GDM1 (cell line): ENCODE measurements at places on chromosomes 1 and 21.

DNA sequence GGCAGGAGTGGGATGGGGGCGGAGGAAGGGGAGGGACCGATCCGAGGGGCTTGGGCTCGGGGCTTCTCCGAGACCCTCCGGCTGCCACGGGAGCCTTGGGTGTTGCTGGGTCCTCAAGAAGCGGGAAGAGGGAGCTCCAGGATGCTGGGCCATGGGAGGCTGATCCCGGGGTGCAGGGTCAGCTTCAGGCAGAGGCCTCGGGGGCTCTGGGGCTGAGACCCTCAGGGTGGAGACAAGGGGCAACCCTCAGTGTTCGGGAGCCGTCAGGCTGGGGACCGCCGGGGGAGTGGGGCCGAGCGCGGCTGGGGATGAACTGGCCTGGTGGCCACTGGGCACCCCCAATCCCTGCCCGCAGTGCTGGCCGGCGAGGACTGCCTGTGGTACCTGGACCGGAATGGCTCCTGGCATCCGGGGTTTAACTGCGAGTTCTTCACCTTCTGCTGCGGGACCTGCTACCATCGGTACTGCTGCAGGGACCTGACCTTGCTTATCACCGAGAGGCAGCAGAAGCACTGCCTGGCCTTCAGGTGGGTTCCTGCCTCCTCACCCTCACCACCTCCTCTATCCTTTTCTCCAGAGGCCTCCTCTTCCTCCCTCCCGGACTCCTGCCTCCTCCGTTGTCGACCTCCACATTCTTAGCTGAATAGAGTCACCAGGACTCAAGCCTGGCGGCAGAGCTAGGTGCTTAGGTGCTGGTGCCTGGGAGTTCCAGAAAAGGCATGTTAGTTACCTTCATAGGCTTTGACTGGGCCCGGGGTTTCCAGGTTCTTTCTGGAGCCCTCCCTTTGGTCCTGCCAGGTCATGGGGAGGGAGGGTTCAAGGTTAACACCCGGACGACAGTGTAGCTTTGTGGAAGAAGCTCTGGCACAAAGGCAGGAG, 631 bp downstream of the SHISA4 start:
- DNase-seq = no peak

DNA sequence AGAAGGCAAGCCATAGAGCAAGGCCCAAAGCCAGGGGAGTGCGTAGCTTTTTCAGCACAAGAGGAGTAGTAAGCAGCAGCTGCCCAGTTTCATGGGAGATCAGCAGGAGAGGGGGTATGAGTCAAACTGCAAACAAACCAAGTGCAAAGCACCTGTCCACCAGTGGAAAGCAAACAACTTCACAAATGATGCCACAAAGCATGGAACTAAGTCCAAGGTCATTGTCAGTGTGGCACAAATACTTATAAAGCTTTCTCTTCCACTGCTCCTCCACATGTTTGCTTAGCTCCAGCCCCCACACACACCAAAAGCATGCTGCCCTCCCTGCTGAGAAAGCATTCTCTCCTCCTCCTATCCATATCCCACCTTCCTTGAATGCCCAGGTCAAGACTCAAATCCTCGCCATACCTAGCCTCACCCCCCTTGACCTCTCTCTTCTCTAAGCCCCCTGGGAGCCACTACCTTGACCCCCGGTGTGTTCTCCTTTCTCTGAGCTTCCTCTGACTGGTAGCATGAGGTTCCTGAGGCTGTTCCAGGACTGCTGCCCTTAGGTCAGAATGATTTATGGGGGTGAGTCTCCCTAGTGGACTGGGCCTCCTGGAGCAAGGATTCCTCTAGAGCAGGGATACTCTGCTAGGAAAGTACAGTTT, 70.4 kb downstream of the DMAP1 start:
- no peak for DNase-seq

GRCh38 chr1:7177438-7178146, 392.3 kb downstream of the CAMTA1 start:
- DNase-seq = no peak

DNA sequence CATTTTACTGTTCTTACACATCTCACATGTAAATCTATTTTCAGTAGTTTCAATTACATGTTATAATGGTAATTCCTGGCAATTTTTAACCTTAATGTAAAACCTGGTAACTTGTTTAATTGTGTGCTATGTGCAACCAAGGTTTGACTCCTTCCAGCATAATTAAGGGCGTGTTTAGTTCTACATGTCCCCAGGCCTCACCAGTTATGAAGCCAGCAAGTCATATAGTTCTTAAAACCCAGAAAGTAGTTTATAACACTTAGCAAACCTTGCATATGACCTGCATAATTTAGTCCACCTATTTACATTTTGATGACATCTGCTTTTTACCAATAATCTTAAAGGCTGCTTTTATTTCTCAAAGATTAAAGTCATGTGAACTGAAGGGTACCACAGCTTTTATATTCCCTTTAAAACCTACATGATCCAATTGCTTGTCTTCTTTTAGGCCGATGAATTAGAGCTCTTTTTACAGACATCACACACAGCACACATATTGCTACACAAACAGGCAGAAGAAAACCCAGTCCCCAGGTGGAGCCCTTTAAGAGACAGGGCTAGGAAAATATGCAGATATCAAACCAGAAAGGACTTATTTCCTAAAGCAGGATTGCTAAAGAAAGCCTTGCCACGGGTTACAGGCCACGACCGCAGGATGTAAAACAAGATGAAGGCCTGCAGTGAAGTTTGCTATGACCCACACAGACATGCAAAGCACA, 23.2 kb upstream of the SYCP1 start:
- no peak for DNase-seq

- DNase-seq = no peak
Measured at GRCh38 chr21:33971492-33972013, 55.9 kb upstream of the ATP5PO start.

- DNase-seq = no peak
Measured at GRCh38 chr1:112636597-112637253, 17.1 kb downstream of the CAPZA1 start.

DNA sequence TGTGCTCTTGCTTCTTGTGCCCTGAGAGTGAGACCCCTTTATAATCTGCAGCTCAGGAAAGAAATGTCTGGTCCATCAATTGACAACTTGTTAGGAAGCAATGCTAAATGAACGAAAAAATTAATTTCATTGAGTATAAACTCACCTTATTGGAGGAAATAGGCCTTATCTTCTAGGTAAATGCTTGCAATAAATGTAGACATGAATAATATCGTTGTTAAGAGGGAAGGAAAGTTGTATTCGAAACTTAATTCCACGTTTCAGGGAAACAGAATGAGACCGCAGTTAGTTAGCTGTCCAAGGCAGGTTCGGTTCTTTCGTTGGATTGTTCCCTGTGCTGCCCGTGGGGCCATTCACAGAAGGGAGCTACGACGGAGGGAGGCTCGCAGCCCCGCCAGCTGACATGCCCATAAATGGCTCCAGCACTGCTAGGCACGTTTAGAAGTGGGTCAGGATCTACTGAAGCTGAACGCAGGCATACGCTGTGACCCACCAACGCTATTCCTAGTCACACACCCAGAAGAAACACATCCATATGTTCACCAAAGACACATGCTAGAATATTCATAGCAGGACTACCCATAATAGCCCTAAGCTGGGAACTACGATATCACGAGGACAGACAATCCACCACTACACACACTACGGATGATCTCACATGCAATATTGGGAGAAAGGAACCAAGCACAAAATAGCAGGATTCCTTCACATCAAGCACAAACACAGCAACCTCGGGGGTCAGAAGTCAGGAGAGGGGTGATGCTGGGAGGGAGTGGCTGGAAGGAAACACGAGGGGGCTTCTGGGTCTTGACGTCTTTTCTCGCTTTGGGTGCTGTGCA, 56.2 kb upstream of the LBR start:
- no peak for DNase-seq

GRCh38 chr1:56569661-56570060, 9.7 kb downstream of the PLPP3 start:
- no peak for DNase-seq

- DNase-seq = no peak
Measured at GRCh38 chr1:93595266-93595665, 86.4 kb downstream of the BCAR3 start.

DNA sequence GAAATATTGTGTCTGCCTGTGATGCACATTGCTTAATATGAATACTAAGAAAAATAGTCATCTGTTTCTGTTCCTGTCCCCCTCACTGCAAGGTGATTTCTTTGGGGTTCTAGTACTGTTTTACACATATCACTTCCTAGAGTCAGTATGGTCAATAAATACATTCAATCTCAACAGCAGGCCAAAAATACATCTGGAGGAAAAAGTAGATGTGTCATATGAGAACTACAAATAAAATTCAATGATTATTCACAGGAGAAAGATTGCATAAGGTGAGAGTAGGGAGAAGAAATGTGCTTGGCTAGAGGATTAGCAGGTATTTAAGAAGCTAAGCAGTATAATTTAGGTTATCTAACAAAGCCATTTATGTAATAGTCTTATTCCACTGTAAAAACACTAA, 45.3 kb upstream of the SAMSN1 start:
- DNase-seq = no peak
